ENCODE measurements at places on chromosomes 2 and 18.

GRCh38 chr2:66688951-66689350 lies 254.0 kb downstream of the MEIS1 start:
- DNase-seq: no peak

DNA sequence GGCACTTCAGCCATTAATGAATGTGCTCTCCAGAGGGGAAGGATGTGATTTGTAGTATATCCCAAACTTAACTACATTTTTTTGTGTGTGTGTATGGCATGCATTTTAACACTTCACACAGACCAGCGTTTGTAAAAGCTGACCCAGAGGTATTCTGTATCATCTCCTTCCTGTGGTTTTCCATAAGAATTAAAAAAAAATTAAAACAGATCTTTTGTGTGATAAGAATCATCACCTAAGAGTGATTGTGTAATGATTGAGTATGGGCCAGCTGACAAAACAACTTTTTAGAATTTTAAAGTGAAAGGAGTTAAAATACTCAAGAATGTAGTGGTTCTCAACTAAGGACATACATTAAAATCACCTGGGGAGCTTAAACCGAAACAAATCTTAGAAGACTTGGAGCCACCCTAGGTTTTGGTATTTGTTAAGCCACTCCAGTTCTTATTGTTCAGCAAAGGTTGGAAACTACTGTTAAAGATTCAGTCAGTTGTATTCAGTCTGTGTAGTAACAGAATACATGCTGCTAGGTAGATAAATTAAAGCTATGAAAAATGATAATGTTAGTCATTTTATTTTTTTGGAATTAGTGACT lies 120.1 kb downstream of the HAUS1 start:
- no peak for DNase-seq

- DNase-seq: no peak
Measured at GRCh38 chr2:72136331-72136730, 11.3 kb downstream of the CYP26B1 start.

GRCh38 chr2:99150706-99151105 lies 4.0 kb downstream of the TSGA10 start:
- DNase-seq: no peak

- DNase-seq: no peak
Measured at GRCh38 chr2:98295275-98295674, 51.0 kb upstream of the CNGA3 start.

- DNase-seq: peak; percentile 46
Measured at GRCh38 chr2:203804070-203804469, 63.5 kb upstream of the CTLA4 start.

DNA sequence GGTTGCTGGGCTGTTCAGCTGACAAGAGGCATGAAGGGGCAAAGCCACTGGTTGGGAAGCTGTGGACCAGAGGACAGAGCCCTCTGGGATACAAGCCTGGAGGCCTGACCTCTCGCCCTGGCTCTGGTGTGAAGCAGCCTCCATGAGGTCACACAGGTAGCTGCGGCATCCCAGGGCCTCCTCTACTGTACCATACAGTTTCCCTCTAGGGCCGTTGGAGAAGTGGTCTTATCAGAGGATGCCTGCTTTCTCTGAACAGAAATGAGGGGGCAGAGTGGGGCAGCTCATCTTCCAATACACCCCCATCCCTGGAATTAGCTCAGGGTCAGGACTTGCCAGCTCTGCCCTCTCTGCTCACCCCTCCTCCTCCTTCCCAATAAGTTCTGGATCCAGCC lies 135.1 kb upstream of the SMAD2 start:
- no peak for DNase-seq

- no peak for DNase-seq
Measured at GRCh38 chr2:80987466-80987865, 682.9 kb upstream of the LRRTM1 start.

GRCh38 chr2:18401471-18401870 lies 159.0 kb downstream of the RDH14 start:
- no peak for DNase-seq

- DNase-seq: no peak
Measured at GRCh38 chr2:28544405-28544921, 48.6 kb downstream of the PLB1 start.

- DNase-seq: peak; percentile 22
Measured at GRCh38 chr2:219947575-219947974, 320.1 kb downstream of the SLC4A3 start.

DNA sequence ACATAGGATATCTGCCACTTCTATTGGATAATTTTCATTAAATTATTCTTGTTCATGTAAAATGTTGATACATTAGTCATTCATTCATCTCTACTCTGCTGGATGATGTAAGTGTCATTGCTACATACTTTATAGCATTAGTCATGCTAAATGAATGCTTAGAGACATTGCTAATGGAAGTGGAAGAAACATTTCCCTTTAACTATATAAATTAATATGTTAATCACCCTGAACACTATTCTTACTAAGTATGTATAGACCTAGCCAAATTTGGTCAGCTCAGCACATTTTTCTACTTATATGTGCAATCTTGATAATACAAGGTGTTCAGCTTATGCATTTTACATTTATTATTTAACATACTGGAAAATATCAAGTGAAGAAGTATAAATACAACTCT lies 160.2 kb downstream of the DPP4 start:
- no peak for DNase-seq

- DNase-seq: no peak
Measured at GRCh38 chr2:10004401-10004800, 38.9 kb upstream of the KLF11 start.

GRCh38 chr18:62651276-62652056 lies 63.9 kb upstream of the PHLPP1 start:
- DNase-seq: no peak

DNA sequence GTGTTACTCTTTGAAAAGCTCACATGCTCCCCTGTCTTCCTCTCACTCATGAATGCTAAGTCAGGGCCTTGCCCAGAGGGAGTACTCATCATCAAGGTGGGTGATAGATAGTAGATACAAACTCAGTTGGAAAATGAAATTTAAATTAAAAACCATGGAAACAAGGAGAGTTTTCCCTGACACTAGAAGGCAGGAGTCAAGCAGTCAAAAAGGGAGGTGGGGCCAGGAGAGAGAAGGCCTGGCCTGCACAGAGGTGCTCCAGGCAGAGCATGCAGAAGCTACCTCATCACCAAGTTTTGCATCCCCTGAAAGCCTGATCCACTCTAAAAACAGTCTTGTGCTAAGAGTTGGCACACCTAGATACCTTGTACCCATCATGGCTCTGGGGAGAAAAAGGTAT lies 143.7 kb downstream of the MYO5B start:
- DNase-seq: no peak

GRCh38 chr18:32036506-32037180 lies 18.0 kb downstream of the RNF125 start:
- DNase-seq: no peak

DNA sequence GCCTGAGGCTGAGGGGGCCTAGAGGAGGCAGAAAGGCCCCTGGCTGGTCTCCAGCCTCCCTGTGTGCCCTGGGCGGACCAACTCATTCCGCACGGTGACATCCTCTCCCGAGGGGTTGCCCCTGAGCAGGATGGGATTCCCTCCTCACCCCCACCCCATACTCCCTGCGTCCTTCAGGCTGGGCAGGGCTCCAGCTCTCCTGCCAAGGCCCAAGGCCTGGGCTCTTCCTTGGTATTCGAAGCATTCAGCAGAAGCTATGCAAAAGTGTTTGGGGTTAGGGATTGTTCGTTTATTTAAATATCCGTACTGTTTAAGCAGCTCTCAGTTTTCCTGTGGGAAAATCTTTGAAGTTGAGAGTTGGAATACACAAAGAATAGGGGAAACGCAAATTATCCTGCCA lies 113.1 kb upstream of the RAB12 start:
- no peak for DNase-seq

- no peak for DNase-seq
Measured at GRCh38 chr18:3397031-3397750, 52.8 kb upstream of the TGIF1 start.

DNA sequence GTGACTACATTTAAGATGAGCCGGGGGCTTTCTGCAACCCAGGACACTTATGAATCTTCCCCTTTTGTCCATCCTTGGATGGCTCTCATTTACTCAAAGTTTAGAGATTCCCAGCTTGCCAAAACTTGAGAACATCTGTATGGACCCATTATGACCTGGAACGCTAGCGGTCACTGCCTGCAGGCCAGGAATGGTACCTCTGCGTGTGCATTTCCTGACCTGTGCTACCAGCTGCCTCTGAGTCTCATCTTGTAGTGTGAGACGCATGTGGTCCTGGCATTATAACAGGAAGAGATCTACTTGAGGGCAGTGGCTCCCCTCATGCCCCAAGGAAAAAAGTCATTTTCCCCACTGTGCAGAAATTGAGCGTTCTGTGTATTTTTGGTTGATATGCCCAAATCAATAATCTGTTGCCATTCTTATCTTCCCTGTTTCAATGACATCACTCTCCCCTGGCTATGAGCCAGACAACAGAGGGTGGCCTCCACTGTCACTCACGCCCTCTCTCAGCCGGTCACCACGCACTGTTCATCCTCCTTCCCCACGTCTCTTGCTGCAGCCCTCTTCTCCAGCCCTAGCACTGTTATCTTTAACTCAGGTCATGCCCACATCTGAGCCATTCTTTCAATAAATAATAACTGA lies 28.5 kb upstream of the NPAS2 start:
- DNase-seq: no peak

DNA sequence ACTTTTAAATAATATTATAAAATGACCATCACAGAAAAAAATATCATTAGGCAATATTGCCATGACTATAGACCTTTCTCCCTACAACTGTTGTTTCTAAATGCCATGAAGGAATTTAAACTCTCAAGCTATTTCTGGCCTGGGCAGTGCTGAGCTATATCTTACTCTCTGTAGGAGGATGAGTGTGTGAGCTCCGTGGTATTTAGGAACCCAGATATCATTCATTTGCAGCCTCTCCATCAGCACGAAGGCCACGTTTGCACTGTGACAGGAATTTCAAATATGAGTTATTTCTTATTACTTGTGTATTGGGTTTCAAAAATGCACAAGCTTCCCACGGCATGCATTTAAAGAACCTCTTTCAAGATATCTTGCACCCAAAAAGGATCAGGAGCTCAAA lies 35.0 kb upstream of the SOX11 start:
- DNase-seq: no peak

GRCh38 chr2:47916412-47916811 lies 10.1 kb upstream of the FBXO11 start:
- DNase-seq: no peak

DNA sequence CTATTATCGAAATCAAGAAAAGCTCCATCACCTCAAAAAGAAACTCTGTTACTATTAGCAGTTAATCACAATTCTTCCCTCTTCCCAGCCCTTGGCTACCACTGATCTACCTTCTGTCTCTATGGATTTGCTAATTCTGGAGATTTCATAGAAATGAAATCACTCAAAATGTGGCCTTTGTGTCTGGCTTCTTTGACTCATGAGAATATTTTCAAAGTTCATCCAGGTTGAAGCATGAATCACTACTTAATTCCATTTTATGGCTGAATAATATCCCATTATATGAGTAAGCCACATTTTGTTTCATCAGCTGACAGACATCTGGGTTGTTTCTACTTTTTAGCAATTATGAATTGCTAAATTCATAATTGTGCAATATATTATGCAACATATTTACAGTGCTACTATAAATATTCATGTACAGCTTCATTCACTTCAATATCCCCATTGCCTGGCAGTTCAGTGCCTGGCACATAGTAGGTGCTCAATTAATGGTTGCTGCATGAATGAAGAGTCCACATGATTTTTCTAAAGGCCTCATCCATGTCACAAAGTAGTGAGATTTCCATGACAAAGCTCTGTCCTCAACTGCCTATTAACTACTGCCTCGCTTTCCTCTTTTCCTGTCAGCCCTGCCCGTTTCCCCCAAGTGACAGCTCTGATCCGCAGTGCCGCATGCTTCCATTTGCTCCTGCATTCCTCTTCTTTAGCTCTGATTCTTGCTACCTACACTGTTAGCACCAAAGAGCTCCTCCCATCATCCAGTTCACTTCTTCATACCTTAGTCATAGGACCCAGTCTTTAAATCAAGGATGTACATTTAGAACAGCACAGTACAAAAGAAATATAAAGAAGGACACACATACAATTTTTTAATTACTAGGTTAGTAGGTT lies 32.8 kb downstream of the CCDC93 start:
- DNase-seq: peak; percentile 17

- DNase-seq: no peak
Measured at GRCh38 chr2:124131276-124131675, 106.2 kb downstream of the CNTNAP5 start.

DNA sequence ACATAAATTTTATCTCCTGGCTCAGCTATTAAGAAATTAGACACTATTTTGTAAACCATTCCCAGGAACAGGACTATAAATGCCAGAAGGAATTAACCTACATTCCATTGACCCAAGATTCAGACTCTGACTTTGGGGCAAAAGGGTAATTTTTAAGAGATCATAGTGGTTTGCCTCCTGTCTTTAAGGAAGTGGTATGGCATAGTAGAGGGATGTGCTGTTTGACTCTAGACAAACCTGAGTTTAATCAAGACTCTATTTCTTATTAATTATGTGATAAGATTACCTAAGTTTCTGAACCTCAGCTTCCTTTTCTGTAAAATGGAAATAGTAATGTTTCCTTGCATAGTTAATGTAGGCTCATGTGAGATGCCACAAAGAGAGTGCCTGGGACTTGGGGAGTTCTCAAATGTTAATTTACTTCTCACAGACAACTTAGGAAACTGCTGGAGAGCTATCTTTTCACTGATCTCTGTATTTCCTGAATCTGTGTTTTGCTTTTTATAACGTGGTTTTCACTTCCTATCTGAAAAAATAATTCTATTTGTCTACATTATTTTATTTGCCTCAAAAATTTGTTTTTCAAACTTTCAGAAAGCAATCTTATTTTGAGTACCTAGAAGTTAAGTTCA lies 11.9 kb upstream of the SLC40A1 start:
- DNase-seq: no peak

DNA sequence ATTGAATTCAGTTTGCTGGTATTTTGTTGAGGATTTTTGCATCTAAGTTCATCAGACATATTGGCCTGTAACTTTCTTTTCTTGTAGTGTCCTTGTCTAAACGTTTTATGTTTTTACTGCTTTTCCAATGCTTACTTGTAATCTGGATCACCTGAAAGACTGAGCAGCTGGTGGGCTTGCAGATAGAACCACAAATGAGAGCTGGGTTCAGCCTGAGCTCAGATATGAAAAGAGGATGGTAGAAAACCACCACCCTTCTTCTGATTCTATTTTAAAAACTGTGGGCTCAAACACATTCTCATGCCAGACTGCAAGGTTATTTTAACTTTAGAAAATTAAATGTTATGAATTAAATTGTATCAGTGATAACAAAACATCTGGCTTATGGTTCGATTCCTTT lies 70.8 kb downstream of the DDX18 start:
- DNase-seq: no peak

- DNase-seq: no peak
Measured at GRCh38 chr2:57894381-57894780, 152.2 kb upstream of the VRK2 start.

DNA sequence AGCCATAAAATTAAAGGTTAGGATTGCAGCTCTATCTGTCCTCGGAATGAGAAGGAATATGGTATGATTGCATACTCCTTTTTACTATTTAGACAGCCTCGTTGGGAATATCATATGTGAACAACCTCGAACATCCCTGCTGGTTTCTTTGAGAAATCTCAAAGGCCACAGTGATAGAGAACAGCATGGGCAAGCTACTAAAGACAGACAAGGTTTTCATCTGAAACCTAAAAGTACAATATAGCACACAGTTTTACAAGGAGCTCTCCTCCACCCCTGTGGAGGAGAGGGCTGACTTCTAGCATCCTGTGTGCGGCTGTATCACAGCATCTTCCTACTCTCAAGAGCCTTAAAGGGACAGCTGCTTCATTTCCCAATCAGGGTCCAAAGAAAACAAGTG lies 104.3 kb downstream of the VWC2L start:
- no peak for DNase-seq

All from H54 (cell line).